ENCODE measurements at places on chromosomes 12 and 14. TPM values are rescaled to one million over a fixed set of nuclear protein-coding genes. Genes with fewer than 3 reads are reported as not detected.

Gene CLEC4E
- not detected for total RNA-seq

Gene TMEM260
- 16.5 TPM for total RNA-seq

Gene STXBP6
- total RNA-seq: 4.0 TPM

Gene CFAP54
- 3.4 TPM for total RNA-seq

Gene ADCY4
- total RNA-seq: 24.2 TPM

Gene MYO1A
- 0.12 TPM for total RNA-seq

Gene BEST3
- total RNA-seq: not detected

Gene CLEC7A
- total RNA-seq: not detected

Gene PTGER2
- 0.97 TPM for total RNA-seq

Gene KRT6B
- total RNA-seq: 4.1 TPM

Gene ERBB3
- total RNA-seq: 0.73 TPM

Gene WNT1
- not detected for total RNA-seq

Gene USP44
- total RNA-seq: 0.12 TPM

Gene KRT78
- total RNA-seq: not detected

Gene ERP27
- total RNA-seq: not detected

Gene MMP17
- total RNA-seq: 11.2 TPM

Gene KCNMB4
- 2.6 TPM for total RNA-seq

Gene TARBP2
- 33.4 TPM for total RNA-seq

Gene COCH
- 0.36 TPM for total RNA-seq

Gene EPS8
- 47.2 TPM for total RNA-seq

Gene LMNTD1
- total RNA-seq: 0.16 TPM

Gene HCAR3
- not detected for total RNA-seq

All from hair follicle dermal papilla cell (primary cell).